Stimulated activated CD8-positive, alpha-beta memory T cell treated with anti-CD3 and anti-CD28 coated beads, Interleukin-7, amount 100 ng/mL, for 1 hour (primary cell): ENCODE measurements at places on chromosomes 12 and 14.

DNA sequence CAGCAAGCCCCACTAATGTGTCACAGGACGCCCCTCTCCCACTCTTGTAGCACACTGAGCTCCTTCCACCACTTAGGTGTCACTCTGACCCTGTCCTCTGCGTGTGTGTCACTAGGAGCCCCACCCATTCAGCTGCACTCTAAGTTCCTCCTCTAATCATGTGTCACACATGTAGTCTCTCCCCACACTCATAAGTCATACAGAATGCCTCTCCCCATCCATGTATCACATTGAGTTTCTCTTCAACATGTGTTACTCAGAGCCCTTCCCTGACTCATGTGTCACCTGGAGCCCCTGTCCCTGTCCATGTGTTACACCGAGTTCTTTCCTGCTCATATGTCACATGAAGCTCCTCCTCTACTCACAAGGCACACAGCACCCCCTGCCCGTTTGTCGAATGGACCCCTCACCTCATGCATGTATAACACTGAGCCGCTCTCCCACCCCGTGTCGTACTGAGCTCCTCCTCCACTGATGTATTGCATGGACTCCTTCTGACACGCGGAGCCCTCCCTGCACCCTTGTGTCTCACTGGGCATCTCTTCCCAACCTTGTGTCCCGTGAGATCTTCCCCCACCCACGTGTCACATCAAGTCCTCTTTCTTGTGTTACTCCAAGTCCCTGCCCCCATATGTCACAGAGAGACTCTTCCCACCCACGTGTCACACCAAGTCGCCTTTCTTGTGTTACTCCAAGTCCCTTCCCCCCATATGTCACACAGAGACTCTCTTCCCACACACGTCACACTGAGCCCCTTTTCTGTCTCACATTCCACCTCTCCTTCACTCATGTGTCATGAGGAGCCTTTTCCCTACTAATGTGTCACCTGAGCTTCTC lies 31.0 kb downstream of the RTL1 start:
- DNase-seq, result no peak

DNA sequence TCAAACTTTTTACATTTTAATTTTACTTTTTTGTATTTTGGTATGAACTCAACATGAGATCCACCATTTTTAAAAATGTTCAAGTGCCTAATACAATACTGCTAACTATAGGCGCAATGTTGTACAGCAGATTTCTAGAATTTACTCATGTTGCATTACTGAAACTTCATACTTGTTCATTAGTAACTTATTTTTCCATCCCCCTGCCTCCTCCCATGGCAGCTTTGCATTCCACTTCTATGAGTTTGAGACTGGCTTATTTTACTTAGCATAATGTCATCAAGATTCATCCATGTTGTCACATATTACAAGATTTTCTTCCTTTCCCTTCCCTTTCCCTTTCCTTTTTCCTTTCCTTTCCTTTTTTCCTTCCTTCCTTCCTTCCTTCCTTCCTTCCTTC lies 825.9 kb downstream of the SLC16A7 start:
- no peak for DNase-seq

DNA sequence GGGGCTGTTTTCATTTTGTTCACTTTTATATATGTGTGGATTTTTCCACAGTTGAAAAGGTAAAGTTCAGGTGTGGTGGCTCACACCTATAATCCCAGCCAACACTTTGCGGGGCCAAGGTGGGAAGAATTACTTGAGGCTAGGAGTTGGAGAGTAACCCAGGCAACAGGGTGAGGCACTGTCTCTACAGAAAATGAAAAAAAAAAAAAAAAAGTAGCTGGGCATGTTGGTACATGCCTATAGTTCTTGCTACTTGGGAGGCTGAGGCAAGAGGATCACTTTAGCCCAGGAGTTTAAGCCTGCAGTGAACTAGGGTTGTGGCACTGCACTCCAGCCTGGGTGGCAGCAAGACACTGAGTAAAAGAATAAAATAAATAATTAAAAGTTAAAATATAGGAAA lies 326.5 kb downstream of the NAV3 start:
- DNase-seq, result no peak

DNA sequence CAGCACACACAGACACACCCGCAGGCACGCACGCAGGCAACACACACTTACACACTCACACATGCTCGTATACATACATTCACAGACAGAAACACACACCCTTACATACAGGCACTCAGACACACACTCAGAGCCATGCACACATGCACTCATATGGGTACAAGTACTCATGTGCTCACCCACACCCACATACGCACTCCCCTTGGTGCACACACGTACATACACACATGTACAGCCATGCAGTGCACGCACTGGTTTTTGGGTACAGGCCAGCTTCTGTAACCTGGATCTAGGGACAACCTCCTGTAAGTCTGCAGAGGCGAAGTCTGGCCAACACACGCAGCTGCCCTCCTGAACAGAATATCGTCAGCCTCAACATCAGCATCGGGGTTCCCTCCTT lies 221.3 kb upstream of the RTL1 start:
- DNase-seq, result no peak

DNA sequence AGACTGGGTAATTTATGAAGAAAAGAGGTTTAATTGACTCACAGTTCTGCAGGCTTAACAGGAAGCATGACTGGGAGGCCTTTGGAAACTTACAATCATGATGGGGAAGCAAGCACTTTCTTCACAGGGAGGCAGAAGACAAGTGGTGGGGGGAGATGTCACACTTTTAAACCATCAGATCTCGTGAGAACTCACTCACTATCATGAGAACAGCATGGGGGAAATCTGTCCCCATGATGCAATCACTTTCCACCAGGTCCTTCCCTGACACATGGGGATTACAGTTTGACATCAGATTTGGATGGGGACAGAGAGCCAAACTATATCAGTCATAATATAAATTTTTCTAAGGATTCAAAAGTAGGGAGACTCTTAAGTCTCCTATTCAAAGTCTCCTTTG lies 46.0 kb downstream of the SPIC start:
- no peak for DNase-seq

GRCh38 chr12:94594443-94594825 lies 55.9 kb downstream of the TMCC3 start:
- DNase-seq, result no peak

DNA sequence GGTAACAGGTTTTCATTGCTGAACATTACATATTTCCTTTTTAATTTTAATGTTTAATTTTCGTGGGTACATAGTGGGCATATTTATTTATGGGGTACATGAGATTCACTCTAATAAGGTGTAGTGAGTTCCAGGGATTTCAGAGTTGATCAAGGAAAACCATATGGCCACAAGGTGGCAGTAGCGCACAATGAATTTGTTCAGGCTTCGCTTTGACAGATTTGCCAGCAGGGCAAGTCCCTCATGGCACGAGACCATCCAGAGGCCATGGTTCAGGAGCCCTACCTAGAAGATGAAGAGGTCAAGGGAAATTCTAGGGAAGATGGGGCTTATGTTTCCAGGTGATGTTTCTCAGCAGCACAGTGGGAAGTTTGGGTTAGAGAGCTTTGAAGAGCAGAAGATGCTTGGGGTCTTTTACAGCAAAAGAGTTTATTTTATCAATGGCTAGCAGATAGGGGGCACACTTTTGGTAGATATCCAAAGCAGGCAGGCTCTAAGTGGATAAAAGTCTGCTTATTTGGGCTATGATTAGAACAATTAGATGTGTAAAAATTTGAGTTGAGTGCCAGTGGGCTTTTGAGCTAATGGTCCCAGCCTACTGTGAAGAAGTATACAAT lies 1004.4 kb downstream of the AACS start:
- DNase-seq, result no peak

GRCh38 chr12:125610292-125610691 lies 545.1 kb downstream of the AACS start:
- DNase-seq, result no peak

DNA sequence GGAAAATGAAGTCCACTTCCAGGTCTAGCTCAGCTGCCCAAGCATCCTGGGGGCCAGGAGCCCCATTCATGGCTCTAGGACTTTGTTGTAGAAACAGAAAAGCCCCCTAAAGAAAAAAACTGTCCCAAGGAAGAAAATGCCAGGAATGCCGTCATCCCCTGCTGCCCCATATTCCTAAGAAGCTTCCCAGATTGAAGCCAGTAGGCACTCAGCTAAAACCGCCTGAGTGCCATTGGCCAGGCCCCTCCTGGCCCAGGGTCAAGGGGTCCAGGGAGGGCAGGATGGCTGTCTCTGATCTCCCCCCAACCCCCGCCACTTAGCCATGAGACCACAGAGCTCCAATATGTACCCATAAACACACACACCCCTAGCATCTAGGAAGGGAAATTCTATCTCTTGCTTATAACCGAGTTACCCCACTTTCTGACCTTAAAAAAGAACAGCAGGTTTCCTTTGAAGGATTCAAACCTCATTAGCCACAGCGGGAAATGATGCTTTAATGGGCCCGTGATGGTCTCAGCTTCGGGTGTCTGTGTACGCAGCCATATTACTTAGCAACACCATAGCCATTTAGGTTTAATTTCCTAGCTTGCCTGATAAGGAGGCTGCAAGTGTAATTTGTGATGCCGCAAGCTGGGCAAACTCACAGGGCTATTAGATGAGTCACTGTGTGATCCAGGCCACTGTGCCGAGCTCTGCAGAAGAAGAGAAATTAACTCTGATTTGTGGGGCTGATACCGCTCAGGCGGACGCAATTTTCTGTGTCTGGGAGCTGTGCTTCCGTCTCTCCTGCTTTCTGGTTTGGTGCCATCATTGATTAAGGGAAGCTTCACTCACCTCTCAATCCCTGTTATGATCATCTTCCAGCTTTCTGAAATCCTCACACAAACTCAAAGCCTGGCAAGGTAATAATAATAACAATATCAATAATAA lies 84.2 kb downstream of the GCH1 start:
- DNase-seq, result no peak

DNA sequence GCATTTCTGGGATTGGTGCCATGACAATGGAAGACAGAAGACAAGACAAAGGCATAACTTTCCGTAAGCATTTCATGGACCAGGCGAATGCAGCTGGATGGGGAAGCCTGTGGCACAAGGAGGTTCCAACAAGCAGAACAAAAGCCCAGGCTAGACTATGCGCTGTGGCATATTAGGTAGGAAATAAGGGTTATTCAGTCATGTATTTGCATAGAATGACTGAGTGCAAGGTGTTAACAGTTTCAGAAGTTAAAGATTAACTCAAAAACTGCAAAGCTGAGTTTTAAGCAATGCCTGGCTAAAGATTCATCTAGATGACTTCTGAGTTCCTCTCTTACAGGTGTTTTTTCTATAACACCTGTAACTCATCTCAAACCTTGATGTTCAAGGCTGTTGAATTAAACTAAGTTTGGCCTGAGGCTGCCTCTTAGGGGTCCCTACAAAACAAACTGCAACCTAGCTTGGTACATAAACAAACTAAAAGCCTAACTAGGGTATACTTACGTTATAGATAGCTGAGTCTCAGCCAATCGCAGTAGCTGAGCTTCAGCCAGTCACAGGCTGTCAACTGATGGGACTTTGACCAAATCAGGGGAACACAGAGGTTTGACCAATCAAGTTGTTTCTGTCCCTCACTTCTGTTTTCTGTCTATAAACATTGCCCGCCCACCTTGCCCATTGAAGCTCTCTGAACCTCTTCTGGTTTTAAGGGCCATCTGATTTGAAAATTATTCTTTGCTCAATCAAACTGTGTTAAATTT lies 52.2 kb upstream of the PLBD1 start:
- no peak for DNase-seq

DNA sequence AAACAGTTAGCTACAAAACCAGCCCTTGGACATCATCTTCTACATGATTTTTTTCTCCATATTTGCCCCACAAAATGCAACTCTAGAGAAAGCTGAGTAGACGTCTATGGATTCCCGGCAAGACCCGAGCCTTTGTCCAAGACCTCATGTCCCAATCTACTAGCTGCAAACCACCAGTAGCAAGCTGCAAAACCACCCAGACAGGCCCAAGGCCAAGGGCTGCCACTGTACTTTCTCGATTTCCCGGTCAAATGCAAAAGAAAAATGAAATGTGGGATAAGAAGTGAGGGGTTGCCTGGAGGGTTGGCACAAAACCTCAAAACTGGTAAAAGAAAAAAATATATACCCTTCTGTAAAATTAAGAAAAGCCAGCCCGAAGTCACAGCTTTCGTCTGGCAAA lies 2.9 kb upstream of the SIX6 start:
- DNase-seq, result no peak

GRCh38 chr12:27342536-27342935 lies 9.9 kb downstream of the BMAL2 start:
- no peak for DNase-seq

DNA sequence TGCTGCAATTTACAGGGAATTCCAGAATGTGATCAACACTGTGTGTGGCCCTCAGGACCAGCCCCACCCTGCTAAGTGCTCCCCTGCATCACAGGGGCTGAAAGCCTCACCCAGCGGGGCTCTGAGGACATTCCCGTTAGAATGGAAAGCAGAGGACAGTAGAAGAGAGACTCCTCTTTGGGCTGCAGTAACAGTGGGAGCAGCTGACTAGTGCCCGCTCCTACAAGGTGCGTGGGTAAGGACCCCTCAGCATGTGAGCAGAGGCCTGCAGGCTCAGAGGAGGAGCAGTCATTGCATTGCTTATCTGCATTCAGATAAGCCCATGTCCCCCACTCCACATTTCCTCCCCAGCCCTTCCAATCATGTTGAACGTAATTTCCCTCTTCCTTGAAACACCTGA lies 120.1 kb downstream of the ITPR2 start:
- DNase-seq, result no peak

DNA sequence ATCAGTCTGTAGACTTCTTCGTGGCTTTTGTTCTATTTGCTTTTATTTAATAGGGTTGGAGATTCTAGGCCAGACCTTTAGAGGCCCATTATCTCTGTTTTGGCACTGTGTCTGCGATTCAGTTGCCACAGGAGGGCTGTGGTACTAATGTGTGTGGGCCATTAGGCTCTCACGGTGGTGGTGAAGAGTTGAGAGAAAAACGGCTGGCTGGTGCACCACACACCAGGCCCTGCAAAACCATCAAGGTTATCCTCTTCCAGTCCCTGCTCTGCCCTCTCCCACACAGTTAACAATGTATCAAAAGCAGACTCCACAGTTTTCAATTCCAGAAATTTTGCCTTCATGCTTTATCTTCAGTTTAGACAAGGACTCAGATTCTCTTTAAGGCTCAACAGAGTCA lies 97.7 kb downstream of the MYF5 start:
- DNase-seq, result no peak

DNA sequence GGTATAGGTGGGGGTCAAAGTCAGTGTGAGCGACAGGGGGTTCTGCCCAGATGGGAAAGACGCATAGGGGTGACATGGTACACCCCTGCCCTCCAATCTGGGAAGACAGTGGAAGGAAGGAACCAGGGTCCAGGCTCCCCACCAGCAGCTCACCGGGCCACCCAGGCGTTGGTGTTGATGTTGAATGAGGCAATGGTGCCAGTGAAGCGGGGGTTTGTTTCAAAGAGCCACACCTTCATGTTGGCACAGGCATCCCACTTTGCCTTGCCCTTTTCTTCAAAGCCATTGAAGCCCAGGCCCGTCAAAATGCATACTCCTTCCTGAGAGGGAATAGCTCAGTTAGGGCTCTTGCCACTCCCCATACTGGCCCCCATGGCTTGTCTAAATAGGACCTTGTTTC lies 7.5 kb downstream of the EMG1 start:
- no peak for DNase-seq

GRCh38 chr14:74417611-74418010 lies 8.4 kb downstream of the SYNDIG1L start:
- no peak for DNase-seq
